ENCODE measurements at places on chromosomes 1 and 21.

GRCh38 chr1:27489501-27489972 is 430 bp downstream of the WASF2 start:
- DNase-seq = peak; percentile 27

DNA sequence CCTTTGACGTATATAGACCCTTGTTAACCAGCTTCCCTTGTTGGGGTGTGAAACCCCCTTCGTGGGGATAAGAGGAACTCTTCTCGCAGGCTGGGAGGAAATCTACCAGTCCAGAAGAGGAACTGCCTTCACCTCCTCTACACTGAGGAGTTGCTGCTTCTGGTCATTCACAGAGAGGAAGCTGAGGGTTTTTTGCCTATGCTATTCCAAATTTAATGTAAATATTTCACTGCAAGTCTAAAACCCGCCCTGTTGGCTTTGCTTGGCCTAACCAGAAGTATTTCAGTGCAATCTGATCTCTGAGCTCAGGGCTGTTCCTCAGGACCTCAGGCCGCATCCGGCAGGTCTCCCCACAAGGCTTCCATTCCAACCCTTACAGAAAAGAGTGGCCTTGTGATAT is 150.1 kb downstream of the HIVEP3 start:
- DNase-seq = no peak

DNA sequence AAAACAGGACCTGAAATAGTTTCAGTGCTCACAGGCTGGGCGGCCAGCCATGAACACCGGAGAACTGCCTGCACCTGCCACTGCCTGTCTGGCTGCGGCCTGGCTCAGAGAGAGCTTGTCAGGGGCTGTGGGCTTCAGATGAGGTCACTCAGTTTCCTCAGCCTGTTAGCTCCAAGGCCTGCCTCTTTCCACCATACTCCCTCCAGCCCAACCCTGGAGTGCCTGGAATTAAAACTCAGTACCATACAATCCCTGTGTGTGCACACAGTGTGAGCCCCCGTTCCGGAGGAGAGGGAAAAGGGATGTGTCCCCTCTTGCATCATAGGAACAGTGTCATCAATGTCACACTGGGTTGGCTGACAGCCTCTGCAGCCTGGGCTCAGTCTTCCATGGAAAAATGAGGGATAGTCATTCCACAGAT is 16.2 kb downstream of the CACNA1S start:
- DNase-seq = no peak

DNA sequence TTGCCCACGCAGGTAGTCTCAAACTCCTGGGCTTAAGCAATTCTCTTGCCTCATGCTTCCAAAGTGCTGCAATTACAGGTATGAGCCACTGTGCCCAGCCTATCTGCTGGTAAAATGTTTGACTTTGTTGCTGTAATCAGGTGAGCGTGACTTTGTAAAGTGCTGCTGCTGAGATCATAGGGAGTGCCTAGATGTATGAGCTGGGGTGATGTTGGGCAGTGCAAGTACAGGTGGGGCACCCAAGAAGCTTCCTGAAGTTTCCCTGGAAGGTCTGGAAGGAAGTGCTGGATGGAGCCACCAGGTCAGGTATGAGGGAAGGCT is 43.1 kb downstream of the KIF21B start:
- no peak for DNase-seq

- DNase-seq = peak; percentile 71
These were observed 124.6 kb downstream of the PEX14 start for GRCh38 chr1:10599194-10599861.

- peak; percentile 92 for DNase-seq
These were observed 6.0 kb upstream of the CAPN2 start for GRCh38 chr1:223706077-223706973.

- no peak for DNase-seq
These were observed 126.5 kb downstream of the NPHP4 start for GRCh38 chr1:5865774-5866173.

- no peak for DNase-seq
These were observed 315.0 kb upstream of the NRIP1 start for GRCh38 chr21:15379776-15380175.

GRCh38 chr1:56019472-56019871 is 559.9 kb downstream of the PLPP3 start:
- DNase-seq = no peak

- DNase-seq = no peak
These were observed 68.9 kb downstream of the DUSP10 start for GRCh38 chr1:221672965-221673364.

GRCh38 chr1:228217551-228218344 is 9.9 kb downstream of the OBSCN start:
- DNase-seq = peak; percentile 19

DNA sequence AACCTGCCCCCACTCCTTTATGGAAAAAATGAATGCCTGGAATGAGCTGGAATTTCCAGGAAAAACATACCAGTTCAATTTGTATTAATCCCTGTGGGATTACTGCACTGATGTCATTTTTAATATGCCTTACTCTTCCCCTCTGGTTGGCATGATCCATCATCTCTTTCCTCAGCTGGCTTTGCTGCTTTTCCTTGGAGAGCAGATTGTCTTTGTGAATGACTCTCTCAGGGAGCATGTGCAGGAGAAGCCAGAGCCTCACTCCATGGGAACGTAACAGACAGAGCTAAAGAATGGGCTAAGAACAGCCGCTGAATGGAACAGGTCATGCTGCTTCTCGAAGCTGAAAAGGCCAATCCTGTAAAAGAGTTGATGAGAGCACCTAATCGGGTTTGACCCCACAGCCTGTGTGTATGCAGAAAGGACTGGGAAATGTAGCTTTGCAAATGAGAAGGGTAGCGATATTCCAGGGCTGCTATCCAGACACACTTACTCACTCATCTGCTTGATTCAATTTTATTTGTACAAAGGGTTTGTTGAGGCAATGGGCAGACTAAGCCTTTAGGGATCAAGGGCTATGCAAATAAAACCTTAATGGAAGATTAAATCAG is 20.7 kb downstream of the PHC2 start:
- peak; percentile 91 for DNase-seq

- DNase-seq = no peak
These were observed at the start of gene KANK4 for GRCh38 chr1:62318756-62319544. TSS of gene KANK4 (minus strand) at chr1:62319434. CDS start at chr1:62281564, 37,870 bp downstream.

- DNase-seq = peak; percentile 32
These were observed 40.4 kb downstream of the CASZ1 start for GRCh38 chr1:10755970-10756521.

Data from AG10803 (cell line).